ENCODE measurements at places on chromosomes 1 and 21. TPM values are rescaled to one million over a fixed set of nuclear protein-coding genes. Genes with fewer than 3 reads are reported as not detected.

The NUP210L gene
- total RNA-seq: 0.18 TPM

The ILDR2 gene
- total RNA-seq: under 0.01 TPM

The ESPN gene
- not detected for total RNA-seq

The DUSP23 gene
- total RNA-seq: 12.0 TPM

The MR1 gene
- 22.5 TPM for total RNA-seq

The WLS gene
- total RNA-seq: 109 TPM

The AMY2A gene
- total RNA-seq: not detected

Data from smooth muscle cell of bladder (primary cell).